ENCODE measurements at places on chromosomes 1 and 21. TPM values are rescaled to one million over a fixed set of nuclear protein-coding genes. Genes with fewer than 3 reads are reported as not detected.

Gene KRTAP19-1
- total RNA-seq: not detected

Gene SLAMF7
- total RNA-seq: not detected

Gene CDCA8
- 21.0 TPM for total RNA-seq

Gene CHRM3
- total RNA-seq: 6.5 TPM

Gene TACSTD2
- 0.87 TPM for total RNA-seq

Gene LIN9
- total RNA-seq: 8.2 TPM

Gene GFI1
- total RNA-seq: 3.1 TPM

Gene C1orf116
- 0.71 TPM for total RNA-seq

Gene CLEC20A
- total RNA-seq: 6.1 TPM

Gene RNU1-3
- total RNA-seq: under 0.01 TPM

Gene CGN
- 31.6 TPM for total RNA-seq

Gene MCOLN3
- total RNA-seq: 5.1 TPM

Gene DNAI4
- total RNA-seq: 21.7 TPM

Gene PTGFR
- total RNA-seq: 0.50 TPM

Gene U2AF1
- 57.2 TPM for total RNA-seq

Gene S100A7A
- not detected for total RNA-seq

Gene CFHR2
- not detected for total RNA-seq

Gene AMPD1
- not detected for total RNA-seq

Gene DNM3
- total RNA-seq: 8.4 TPM

Gene LENEP
- total RNA-seq: 1.1 TPM

Gene LEPROT
- total RNA-seq: 55.0 TPM

Gene S100A7
- total RNA-seq: not detected

Gene NCMAP
- total RNA-seq: 0.24 TPM

Gene SLC44A3
- total RNA-seq: 2.7 TPM

Gene MTARC1
- total RNA-seq: 0.93 TPM

Gene MAPKAPK2
- 66.3 TPM for total RNA-seq

Gene DDX59
- total RNA-seq: 24.1 TPM

Gene FNDC10
- 54.0 TPM for total RNA-seq

Gene IL22RA1
- total RNA-seq: 0.93 TPM

Gene RPE65
- total RNA-seq: 0.16 TPM

Gene KIFAP3
- total RNA-seq: 80.8 TPM

Gene PHACTR4
- total RNA-seq: 51.8 TPM

Gene COP1
- 103 TPM for total RNA-seq

Gene SLC9C2
- 15.8 TPM for total RNA-seq

Gene SPATC1L
- total RNA-seq: 96.1 TPM

Gene IGSF3
- total RNA-seq: 15.4 TPM

Gene RHBDL2
- total RNA-seq: 10.8 TPM

Gene TNNT2
- total RNA-seq: 1.1 TPM

Gene FAM72D
- 1.2 TPM for total RNA-seq

Gene PRAMEF17
- total RNA-seq: not detected

Gene F13B
- total RNA-seq: 0.31 TPM

Gene GUCA2B
- not detected for total RNA-seq

Gene CD1D
- total RNA-seq: 2.5 TPM

Gene CA6
- total RNA-seq: 0.68 TPM

Gene HEYL
- 55.5 TPM for total RNA-seq

Gene TSNAX
- total RNA-seq: 37.0 TPM

Gene PGLYRP4
- total RNA-seq: not detected

Gene F5
- 2.0 TPM for total RNA-seq

Gene CCDC24
- 31.3 TPM for total RNA-seq

Gene KRTAP21-2
- 1.4 TPM for total RNA-seq

Gene AKNAD1
- 8.1 TPM for total RNA-seq

Gene SYDE2
- 8.8 TPM for total RNA-seq

Gene CAMK1G
- 1.1 TPM for total RNA-seq

Gene TTLL7
- total RNA-seq: 22.4 TPM

Gene BEND5
- 6.4 TPM for total RNA-seq

Gene FAM177B
- 2.3 TPM for total RNA-seq

Gene MEX3A
- total RNA-seq: 2.4 TPM

Gene KRTAP19-7
- not detected for total RNA-seq

Data from testis (tissue), 5 donors.